ENCODE measurements at places on chromosomes 5 and 9.

- DNase-seq: peak; percentile 25
Observed at GRCh38 chr9:133658442-133659431, 22.6 kb downstream of the DBH start.

GRCh38 chr9:105191508-105192121, 52.8 kb upstream of the SLC44A1 start:
- DNase-seq: no peak

- no peak for DNase-seq
Observed at GRCh38 chr5:66912787-66913186, 283.8 kb downstream of the CD180 start.

DNA sequence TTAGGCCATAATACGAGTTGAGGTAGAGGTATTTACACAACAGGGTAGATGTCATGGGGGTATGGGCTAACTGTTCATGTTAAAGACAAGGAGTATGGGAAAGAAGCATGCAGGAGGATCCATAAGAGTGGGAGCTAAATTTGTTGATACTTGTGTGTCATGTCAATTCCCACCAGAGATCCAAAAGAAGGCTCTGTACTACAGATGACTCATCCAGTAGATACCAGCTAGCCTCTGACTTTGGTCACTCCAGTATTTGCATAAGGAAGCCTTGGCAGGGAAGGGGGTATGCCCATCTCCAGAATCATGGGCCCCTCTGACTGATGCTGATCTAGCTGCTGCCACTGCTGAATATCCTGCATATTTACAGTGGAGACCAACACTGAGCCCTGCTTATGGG, 743.7 kb upstream of the GRAMD2B start:
- no peak for DNase-seq

- no peak for DNase-seq
Observed at GRCh38 chr9:110447476-110447875, 109.8 kb upstream of the TXNDC8 start.

GRCh38 chr5:123617561-123617960, 105.6 kb downstream of the CSNK1G3 start:
- DNase-seq: no peak

GRCh38 chr5:160092960-160093707, 26.1 kb downstream of the PWWP2A start:
- no peak for DNase-seq

GRCh38 chr9:2299843-2300205, 284.7 kb downstream of the SMARCA2 start:
- no peak for DNase-seq

GRCh38 chr5:139796061-139796806, 626 bp downstream of the PSD2 start:
- DNase-seq: no peak

- no peak for DNase-seq
Observed at GRCh38 chr9:20863945-20864344, 167.5 kb downstream of the HACD4 start.

DNA sequence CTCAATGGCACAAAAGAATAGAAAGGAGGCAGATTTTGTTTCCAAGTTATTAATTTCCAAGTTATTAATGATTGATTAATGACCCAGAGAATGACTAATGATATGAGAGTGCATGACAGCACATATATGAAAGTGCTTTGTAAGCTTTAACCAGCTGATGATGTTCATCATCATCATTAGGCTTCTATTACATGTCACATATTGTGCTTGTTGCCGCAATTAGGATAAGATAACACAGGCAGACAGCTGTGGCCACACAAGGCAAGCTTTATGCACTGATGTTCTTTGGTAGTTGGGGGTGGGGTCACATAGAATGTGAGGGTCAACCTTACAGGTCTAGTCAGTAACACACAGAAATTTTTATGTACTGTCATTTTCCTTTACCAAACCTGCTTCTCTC, 219.7 kb downstream of the TRPM3 start:
- DNase-seq: no peak

GRCh38 chr5:141560725-141561483, 57.9 kb downstream of the DIAPH1 start:
- DNase-seq: peak; percentile 92

DNA sequence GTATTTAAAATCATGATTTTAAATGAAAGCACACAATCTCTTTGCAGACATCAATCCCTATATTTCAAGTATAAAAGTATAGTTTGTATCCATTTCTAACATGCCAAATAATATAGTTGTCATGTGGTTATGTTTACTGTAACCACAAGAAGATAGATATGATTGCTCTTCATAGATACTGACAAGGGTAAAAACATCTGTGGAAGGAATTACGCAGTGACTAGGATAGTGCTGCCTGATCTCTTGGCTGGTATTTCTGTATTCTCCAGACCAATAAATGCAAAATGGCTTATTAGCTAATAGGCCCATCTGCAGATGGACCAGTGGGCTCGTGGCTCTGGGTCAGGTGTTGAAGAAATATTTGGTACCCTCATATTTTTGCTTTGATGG, 34.9 kb upstream of the FBN2 start:
- no peak for DNase-seq

DNA sequence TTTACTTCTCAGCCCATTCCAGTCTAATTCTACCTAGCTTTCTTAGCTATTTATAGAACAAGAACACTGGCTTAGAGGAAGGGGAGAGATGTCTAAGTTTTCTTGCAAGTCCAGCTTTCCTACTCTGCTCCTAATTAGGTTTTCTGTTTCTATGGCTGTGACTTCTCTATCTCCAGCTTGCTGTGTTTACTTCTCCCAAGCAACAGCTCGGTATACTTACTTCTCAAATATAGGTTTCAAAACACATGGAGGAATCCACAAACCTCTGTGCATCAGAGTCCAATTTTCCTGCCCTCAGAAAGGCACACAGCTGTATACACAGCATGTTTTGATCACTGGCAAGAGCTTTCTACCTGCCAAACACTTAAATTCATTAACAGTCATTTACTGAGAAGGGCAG, 17.4 kb upstream of the HMGCR start:
- DNase-seq: no peak

- no peak for DNase-seq
Observed at GRCh38 chr9:14616188-14616982, 76.8 kb downstream of the ZDHHC21 start.

DNA sequence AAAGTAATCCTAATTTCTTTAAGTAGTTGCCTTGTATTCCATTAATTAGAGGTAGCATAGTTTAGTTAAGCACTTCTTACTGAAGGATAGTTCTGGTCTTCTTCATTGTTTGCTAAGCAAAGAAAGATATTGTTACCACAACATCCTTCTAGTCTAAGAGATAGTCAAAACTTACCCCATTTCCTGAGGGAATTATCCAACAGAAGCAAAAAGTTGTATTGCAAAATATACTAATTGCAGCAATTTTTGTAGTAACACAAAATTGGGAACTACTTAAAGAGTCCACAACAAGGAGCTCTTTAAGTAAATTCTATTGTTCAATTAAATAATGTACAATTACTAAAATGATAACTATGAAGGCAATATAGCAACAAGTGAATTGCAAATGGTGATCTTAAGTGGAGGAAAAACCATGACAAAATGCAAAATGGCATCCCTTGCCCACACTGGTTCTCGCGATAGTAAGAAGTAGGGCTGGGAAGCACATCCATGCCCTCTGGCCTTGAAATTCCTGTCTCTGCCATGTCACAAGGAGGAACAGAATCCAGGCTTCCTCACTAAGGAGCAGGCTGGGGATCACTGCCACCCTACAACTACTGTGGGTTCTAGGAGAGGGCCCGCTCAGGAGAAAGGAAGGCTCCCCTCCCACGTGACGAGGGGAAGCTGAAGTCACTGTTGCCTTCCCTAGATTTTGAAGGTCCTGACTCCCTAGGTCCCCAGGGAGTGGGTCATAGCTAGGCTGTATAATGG, 23.3 kb upstream of the MEGF9 start:
- no peak for DNase-seq

GRCh38 chr5:60295423-60295822, 401.9 kb upstream of the PDE4D start:
- DNase-seq: peak; percentile 42

DNA sequence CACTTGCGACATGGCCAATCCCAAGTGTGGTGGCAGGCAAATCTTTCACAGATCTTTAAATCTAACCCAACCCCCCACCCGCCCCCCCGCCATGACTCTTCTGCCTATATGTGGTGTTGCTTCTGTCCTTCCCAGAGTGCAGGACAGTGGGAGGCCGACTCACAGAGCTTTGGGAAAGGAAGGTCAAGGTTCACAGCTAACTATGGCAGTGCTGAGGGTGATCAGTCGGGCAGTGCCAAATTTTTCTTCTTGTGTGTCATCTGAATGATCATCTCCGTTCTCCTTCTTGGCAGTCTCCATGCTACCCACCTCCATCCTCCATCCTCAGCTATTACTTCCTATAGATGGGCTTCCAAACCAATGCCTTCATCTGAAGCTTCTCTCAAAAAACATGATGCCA, 129.0 kb upstream of the NFIB start:
- no peak for DNase-seq

DNA sequence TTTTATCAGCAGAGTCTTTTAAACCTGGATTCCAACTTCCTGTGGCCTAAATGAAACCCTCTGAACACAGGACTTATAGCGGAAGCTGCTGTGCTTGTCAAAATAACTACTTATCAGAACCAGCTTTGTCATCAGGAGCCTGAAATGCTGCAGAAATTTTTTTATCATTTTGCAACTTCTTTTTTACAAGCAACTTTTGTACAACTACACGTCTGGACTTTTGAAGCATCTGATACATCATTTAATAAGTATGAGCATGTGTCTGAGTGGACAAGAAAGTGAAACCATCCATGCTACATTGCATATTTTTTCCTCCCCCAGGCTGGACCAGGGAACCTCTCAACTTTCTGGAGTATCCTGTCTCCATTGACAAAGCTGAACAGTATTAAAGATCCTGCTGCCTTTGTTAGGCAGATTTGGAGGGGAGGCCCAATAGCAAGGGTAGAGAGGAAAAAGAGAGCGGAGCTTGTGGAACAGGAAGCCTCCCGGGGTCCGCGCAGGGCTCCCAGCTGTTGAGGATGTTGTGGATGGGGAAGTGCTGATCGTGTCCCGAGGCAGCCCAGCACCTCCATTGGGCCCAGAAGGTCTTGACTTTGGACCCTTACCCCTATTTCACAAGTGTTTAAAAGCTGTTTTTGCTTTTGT, 196.6 kb downstream of the MSX2 start:
- no peak for DNase-seq

GRCh38 chr5:145697251-145697990, 137.7 kb downstream of the PRELID2 start:
- peak; percentile 42 for DNase-seq

DNA sequence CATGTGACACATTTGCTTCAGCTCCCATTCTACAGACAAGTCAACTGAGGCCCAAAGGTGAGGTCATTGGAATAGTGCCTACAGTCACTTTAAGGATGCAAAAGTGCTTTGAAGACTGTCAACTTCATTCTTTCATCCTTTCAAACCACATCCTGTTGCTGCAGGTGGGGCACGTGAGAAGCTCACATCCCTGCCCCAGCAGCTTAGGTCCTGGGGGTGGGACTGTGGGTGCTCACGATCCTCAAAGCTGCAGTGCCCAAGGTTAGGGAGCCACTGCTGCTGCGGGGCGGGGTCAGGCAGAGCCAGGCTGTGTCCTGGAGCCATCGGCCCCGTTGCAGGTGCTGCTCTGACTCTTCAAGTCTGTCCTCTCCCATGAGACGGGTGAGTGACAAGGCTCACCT, 57.9 kb upstream of the IER5L start:
- DNase-seq: no peak

DNA sequence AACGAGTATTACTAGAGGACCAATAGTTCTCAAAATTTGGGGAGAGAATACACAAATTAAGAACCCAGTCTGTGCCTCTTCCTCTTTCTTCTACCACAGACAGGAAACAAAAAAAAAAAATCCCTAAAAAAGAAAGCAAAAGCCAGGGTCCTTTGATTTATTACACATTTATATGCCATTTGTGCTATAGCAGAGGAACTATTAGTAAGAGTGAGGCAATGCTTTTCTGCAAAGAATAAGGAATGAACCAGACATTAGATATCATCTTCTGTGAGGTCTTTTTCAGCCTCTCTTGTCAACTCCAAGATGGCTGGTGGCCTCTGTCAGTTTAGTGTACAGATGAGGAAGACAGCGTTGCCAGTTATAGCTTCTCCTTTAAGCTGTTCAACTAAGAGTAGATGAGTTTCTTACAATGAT, 127.6 kb downstream of the RFX3 start:
- DNase-seq: no peak

- no peak for DNase-seq
Observed at GRCh38 chr5:147017191-147017590, 138.6 kb upstream of the PPP2R2B start.

- DNase-seq: no peak
Observed at GRCh38 chr9:129138144-129138462, 26.9 kb downstream of the PTPA start.

DNA sequence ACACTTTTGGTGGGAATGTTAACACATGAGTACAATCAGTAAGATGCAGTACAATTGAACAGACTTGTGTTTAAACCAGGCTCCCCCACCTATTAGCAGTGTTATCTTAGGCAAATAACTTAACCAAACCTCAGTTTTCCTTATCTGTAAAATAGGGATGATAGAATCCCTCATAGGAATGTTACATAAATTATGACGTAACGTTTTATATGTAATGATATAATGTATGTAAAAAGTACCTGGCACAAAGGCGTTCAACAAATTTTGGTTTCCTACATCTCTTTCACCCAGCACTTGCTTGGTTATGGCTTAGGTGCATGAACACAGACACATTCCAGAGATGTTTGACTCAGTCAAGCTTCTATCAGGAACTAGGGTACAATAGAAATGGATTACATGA, 26.7 kb upstream of the IL33 start:
- no peak for DNase-seq

DNA sequence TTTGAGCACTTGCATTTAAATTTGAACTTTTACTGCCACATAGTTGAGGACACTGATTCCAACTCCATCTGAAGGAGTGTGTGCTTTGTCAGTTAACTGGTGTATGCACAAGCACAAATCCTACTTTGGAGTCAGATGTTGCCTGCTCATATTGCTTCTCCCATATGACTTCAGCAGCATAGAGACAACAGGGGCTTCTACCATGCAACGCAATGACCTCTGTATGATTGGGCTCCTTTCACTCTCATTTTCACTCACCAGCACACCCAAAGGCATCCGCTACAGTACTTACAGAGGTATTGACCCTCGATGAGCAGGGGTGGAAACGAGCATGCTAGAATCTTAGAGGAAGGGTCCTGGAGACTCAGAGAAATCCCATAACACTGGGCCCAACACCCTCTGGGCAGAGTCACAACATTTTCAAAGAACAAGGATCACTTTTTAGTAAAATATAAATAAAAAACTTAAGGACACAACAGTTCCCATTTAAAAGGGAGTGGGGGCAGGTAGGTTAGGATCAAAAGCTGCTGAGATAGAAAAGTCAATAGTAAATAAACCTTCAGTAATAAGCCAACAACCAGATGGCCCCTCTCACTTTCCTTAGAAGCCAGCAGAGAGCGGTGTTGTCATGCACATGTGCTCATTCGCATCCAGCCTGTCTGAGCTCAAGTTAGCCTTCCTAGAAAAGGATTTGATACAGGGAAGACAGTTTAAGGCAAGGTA, 203.8 kb downstream of the SNCAIP start:
- DNase-seq: peak; percentile 73
